IPS DF 6.9 (cell line): ENCODE measurements at places on chromosomes 11 and 22.

- H3K4me3 ChIP-seq, result no peak overlapping the region
- DNase-seq, result no peak
- no peaks in the 10 kb centered on the region for H3K4me1 ChIP-seq
These were observed 288.1 kb upstream of the SORL1-AS1 start for GRCh38 chr11:121740902-121741301.

DNA sequence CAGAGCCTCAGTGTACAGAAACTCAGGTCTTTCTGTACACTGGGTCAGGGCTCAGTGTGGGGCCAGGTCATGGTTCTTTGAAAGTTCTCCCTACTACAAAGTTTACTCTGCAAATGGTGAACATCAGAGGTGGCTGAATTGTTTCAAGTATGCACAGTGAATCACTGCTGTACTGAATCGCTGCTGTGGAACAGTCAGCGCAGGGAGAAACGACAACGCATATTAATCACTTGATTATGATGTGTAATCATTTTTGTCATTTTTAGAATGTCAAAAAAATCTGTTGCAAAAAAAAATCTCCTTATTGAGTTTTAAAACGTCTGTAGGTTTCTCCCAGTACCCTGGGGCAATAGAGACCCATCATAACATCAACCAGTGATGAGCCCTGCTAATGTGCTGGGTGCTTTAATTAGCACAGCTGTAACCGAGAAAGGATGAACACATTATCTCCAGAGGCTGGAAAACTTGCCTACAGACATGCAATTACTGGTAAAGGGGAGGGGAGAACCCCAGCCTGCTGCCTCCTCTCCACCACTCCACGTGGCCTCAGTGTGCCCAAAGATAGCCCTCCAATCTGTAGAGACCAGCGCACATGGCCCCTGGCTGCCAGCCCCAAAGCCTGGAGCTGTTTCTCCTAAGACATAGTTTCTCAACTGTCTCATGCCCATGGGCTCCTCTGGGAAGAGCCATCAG, 12.8 kb downstream of the ARRB1 start:
- no peak overlapping the region for H3K27ac ChIP-seq
- no peaks in the 10 kb centered on the region for H3K36me3 ChIP-seq
- no peak for DNase-seq
- no peaks in the 10 kb centered on the region for H3K27me3 ChIP-seq
- H3K4me3 ChIP-seq, result no peak overlapping the region
- H3K4me1 ChIP-seq, result peaks cover 4% of the 10 kb centered on the region; the same call in 1 of the 2 replicates

DNA sequence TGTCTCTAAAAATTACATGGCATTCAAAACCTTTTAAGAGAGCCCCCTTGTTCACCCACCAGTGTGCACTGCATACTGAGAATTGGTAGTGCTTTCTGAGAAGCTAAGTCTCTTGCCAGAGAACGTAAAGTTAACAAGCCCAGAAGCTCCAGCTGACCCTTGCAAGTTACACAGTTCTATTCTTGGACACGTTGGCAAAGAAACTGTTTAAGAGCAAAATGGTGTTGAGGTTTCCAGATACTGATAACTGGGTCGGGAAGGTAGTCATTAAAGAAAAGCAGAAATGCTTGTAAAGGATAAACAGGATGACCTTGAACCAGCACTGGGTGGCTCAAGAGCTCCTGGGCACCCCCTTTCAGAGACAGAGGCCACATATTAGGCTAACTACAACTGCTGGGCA, 284.8 kb downstream of the CADM1 start:
- no peak for DNase-seq
- no peaks in the 10 kb centered on the region for H3K36me3 ChIP-seq

DNA sequence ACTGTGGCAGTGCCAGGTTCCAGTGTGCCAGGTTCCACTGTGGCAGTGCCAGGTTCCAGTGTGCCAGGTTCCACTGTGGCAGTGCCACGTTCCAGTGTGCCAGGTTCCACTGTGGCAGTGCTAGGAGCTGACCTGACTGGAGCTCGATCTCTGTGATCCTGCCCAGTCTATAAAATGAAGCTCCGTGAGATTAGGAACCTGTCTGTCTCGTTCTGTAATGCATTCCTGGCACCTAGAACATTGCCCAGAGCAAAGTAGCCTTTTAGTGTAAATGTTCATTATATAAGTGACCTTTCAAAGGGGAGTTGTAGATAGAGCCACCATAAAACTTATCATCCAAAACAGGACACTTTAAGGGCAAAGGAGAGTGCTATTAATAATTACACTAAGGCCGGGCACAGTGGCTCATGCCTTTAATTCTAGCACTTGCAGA, 36.0 kb downstream of the ART5 start:
- no peak overlapping the region for H3K4me3 ChIP-seq
- no peak overlapping the region for H3K27ac ChIP-seq
- no peaks in the 10 kb centered on the region for H3K4me1 ChIP-seq
- no peaks in the 10 kb centered on the region for H3K36me3 ChIP-seq
- DNase-seq, result no peak

GRCh38 chr11:118366287-118366686, 6.9 kb downstream of the UBE4A start:
- no peak for DNase-seq
- H3K4me3 ChIP-seq, result no peak overlapping the region
- H3K27ac ChIP-seq, result no peak overlapping the region
- H3K27me3 ChIP-seq, result no peaks in the 10 kb centered on the region

GRCh38 chr11:127340438-127340837, 339.9 kb upstream of the KIRREL3 start:
- DNase-seq, result no peak
- no peaks in the 10 kb centered on the region for H3K27me3 ChIP-seq
- H3K4me1 ChIP-seq, result no peaks in the 10 kb centered on the region
- H3K36me3 ChIP-seq, result no peaks in the 10 kb centered on the region
- no peak overlapping the region for H3K27ac ChIP-seq

GRCh38 chr11:32847511-32847910, 17.8 kb downstream of the PRRG4 start:
- no peak for DNase-seq
- no peak overlapping the region for H3K27ac ChIP-seq
- H3K27me3 ChIP-seq, result no peaks in the 10 kb centered on the region
- no peak overlapping the region for H3K4me3 ChIP-seq
- H3K4me1 ChIP-seq, result no peaks in the 10 kb centered on the region
